ENCODE measurements at places on chromosomes 16 and 17.
A peak's percentile ranks its signal among the peaks of the same experiment; 100 is the strongest.

DNA sequence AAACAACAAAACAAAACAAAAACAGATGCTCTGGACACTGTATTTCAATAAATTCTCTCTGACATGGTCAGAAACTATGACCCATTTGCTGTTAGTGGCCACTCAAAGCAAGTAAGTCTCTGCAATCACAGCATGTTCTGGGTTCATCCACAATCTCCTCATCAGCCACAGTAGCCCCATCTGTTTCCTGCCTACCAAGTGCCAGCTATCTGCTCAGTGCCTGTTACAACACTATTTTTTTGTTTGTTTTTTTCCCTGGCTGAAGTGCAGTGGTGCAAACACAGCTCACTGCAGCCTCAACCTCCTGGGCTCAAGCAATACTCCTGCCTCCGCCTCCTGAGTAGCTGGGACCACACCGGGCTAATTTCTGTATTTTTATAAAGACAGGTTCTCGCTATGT lies 137.9 kb downstream of the SOX9 start:
- no peak for DNase-seq
- no peak overlapping the region for H3K4me3 ChIP-seq
- no peaks in the 10 kb centered on the region for H3K4me1 ChIP-seq
- no peaks in the 10 kb centered on the region for H3K27me3 ChIP-seq
- no peaks in the 10 kb centered on the region for H3K36me3 ChIP-seq

- no peaks in the 10 kb centered on the region for H3K4me1 ChIP-seq
- no peak for DNase-seq
- no peak overlapping the region for H3K4me3 ChIP-seq
Observed at GRCh38 chr17:27322690-27323508, 29.0 kb downstream of the WSB1 start.

DNA sequence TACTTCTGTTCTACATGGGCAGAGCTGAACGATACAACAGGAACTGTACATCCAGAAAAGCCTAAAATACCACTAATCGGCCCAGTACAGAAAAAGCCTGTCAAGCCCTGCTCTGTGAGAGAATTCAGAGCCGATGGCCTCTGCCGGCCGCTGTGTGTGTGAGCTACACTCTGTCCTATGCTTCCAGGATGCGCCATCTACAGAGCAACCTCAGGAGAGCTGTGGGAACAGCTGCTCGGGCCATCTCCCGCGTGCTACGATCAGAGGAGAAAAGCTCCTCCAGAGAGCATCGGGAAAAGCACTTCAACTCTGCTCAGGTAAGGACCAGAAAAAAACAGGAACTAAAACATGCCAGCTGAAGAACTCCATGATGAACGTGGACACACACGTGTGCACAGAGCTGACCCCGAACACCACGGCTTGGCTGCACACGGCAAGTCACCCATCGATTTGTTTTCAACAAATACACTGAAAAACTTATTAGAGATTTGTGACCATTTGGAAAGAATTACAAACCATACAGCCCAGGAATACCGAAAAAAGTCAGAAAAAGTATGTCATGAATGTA lies 115.9 kb downstream of the ANKRD11 start:
- H3K27me3 ChIP-seq, result no peaks in the 10 kb centered on the region
- peaks cover 28% of the 10 kb centered on the region for H3K36me3 ChIP-seq
- H3K27ac ChIP-seq, result no peak overlapping the region

- no peaks in the 10 kb centered on the region for H3K27me3 ChIP-seq
- DNase-seq, result no peak
- no peaks in the 10 kb centered on the region for H3K36me3 ChIP-seq
- peaks cover 19% of the 10 kb centered on the region for H3K4me1 ChIP-seq
- H3K4me3 ChIP-seq, result no peak overlapping the region
Observed at GRCh38 chr16:1345087-1345486, 6.6 kb downstream of the TSR3 start.

- no peaks in the 10 kb centered on the region for H3K27me3 ChIP-seq
- H3K4me1 ChIP-seq, result peaks cover 3% of the 10 kb centered on the region
- peaks cover 59% of the 10 kb centered on the region for H3K36me3 ChIP-seq
- no peak for DNase-seq
- no peak overlapping the region for H3K27ac ChIP-seq
Observed at GRCh38 chr16:30967795-30968194, 10.2 kb downstream of the SETD1A start.

DNA sequence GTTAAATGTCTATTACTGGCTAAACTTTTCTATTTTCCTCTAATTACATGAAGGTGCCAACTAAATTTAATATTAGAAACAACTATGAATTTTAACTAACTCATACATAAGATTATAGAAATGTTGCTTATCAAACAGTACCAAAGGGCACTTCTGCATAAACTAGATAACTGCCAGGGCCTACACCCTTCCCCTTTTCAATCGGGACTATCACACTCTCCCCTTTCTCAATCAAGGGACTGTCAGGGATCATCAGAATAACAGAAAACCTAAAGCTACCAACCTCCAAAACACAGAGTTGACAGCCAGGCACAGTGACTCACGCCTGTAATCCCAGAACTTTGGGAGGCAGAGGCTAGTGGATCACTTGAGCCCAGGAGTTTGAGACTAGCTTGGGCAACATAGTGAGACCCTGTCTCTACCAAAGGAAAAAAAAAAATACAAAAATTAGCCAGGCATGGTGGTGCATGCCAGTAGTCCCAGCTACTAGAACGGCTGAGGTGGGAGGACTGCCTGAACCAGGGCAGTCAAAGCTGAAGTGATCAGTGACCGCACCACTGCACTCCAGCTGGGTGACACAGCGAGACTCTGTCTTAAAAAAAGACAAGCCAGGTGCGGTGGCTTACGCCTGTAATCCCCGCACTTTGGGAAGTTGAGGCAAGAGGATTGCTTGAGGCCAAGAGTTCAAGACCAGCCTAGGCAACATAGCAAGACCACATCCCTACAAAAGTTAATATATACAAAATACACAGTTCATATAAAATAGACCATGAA lies 3.2 kb upstream of the PHLPP2 start:
- no peak overlapping the region for H3K4me3 ChIP-seq
- H3K27ac ChIP-seq, result no peak overlapping the region
- H3K27me3 ChIP-seq, result no peaks in the 10 kb centered on the region
- H3K4me1 ChIP-seq, result peaks cover 9% of the 10 kb centered on the region
- DNase-seq, result no peak

DNA sequence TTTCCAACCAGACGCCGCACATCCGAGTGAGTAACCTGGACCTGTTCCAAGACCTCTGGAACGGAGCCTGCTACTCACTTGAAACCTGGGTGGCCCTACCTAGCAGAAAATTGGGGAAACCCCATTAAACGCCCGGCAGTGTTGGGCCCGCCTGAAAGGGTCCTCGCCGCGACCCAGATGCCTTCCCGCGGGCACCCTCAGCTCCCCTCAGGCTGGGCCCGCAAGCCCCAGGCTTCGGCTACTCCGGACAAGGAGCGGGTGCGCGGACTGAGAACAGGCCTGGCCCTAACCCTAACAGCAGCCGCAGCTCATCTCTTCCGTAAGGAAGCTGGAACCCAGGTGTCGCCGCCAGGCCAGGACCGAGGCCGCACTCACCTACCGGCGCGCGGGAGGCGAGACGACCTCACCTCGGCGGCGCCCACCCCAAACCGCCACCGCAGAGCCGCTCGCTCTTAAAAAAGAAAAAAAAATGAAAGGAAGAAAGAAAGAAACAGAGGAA lies 344 bp downstream of the PSME3IP1 start:
- H3K27me3 ChIP-seq, result no peaks in the 10 kb centered on the region
- peaks cover 35% of the 10 kb centered on the region for H3K4me1 ChIP-seq
- peak; percentile 53 for DNase-seq
- H3K36me3 ChIP-seq, result peaks cover 10% of the 10 kb centered on the region
- H3K4me3 ChIP-seq, result peak overlapping the region; percentile 100
- peak overlapping the region; percentile 97 for H3K27ac ChIP-seq

DNA sequence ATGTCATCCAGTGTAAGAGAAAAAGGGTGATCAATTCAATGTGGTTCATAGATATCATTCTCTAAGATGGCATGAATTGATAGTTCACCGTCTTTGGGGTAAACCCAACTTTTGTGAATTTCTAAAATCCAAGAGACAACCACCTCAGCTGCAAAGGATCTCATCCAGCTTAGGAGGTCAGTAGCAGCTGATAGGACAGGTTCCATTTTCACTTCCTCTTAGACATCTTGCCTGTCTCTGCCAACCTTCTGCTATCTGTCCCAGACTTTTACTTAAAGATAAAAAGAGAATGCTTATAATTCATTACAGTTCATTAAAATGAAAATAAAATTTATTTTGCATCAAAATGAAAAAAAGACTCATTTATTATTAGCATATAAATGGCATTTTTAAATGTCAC lies 468.2 kb downstream of the XYLT1 start:
- no peak overlapping the region for H3K4me3 ChIP-seq

DNA sequence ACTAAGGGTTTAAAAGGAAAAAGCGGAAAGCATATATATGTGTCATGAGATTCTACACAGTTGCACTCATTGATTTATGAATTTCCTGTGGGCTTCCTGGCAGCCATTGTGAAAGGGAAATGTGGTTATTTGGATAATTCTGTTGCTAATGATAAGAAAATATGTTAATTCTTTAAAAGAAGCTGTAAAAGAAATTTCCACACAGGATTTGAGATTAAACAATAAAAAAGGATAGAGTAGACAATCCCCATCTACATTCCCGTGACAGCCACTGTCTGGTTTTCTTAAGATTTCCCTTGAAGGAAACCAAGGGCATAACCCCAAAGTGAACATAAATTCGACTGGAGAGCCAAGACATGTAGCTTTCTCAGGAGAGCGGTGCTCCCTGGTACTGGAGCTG lies 397.5 kb downstream of the CPPED1 start:
- no peak overlapping the region for H3K27ac ChIP-seq
- H3K4me3 ChIP-seq, result no peak overlapping the region
- H3K36me3 ChIP-seq, result peaks cover 7% of the 10 kb centered on the region
- no peaks in the 10 kb centered on the region for H3K4me1 ChIP-seq
